CD4-positive, alpha-beta T cell treated with Interleukin-4 for 1 hour (primary cell): ENCODE measurements at places on chromosomes 5 and 9.

DNA sequence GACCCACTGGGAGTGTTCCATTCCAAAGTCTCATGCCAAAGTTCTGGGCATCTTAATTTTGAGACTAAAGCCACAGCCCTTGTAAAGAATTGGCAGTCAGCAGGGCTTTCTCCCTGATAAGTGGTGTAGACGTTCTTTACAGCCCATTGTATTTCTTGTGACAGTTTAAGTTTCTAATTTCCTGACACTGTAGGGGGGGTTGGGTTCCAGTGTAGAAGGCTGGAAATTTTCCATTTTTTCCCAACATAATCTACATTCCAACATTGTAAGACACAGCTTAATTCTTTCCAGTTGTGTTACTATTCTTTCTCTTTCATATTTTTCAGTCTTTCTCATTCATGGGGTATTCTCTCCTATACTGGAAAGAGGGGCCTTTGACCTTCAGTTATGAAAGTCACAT lies 121.1 kb downstream of the FBXL7 start:
- no peak for DNase-seq

DNA sequence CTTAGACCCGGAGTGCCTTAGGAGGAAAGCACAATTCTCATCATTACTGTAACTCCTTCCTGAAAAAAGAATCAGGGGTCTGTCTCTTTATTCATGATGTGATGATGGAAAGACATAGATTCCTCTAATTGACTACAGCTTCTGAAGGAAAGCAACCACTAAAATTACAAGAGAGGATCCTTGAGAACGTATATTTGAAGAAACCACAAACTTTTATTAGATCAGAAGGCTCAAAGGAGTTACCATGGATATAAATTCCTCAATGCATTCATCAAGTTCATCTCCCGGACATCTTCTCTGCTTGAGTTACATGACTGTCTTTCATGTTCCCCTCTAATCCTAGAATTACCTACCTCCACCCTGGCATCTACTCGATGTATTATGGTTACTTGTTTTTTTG lies 104.1 kb upstream of the PAPPA start:
- DNase-seq = no peak

DNA sequence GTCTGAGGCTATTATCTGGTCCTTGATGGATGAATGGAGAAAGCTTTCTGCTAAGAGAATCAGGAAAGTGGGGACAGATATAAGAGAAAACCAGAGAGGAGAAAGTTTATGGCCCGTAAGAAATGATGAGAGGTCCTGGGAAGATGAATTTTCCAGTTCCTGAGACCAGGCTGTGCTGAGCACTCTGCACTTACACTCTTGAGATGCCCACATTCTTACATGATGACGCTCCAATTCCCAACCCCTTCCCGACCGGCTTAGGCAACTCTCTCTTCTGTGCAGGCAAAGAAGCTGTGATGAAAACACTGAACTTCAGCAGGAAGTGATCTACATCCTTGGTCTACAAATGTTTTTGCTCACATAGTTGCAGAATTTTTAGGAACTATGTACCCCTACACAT lies 417.0 kb downstream of the ARHGEF28 start:
- no peak for DNase-seq

DNA sequence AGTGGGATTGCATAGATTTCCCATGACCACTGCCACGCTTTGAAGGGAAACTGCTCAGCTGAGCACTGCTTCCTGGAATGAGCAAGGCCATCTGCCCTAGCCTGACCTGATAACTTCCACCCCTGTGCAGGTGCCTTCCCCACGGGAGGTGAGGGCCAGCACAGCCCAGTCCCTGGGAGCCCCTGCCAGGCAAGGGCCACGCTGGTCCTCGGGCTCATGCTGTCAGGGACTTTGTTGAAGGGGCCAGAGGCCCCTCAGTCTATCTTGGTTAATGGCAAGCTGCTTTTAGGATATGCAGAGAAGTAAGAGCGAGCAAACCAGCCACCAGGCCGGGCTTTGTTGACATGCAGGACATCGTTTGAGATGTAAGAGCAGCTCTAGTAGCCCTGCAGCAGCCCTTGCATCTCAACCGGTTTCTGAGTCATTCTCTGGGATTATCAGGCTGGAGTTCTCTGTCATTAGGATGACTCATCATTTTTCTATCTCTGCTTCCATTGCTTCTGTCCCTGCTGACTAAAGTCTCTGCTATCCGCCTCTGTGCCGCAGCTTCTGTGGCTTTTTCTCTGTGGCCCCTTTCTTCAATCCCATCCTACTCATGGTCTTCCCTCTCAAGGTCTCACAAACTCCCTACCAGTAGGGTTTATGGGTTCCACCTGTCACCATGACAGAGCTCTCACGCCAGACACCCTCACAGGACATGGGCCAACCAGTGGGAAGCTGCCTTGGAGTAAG lies 30.6 kb upstream of the IQGAP2 start:
- no peak for DNase-seq

DNA sequence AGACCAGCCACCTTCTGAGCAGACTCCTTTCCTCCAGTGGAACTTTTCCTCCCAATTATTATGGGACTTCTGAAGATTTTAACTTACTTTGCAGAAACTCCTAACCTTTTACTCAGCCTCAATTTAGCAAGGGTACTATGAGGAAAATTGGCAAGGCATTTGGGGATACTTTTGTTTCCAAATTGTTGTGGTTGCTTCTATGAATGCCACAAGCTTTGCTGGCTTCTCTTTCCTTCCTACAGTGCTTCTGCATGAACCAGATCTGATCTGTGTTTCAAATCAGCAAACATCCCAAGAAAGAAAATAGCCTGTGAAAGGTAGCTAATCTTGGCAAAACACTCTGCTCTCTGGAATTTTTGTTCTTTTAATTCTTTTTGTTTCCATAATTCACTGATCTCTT lies 57.3 kb upstream of the TAF11L2 start:
- no peak for DNase-seq

- DNase-seq = no peak
Measured at GRCh38 chr5:9930156-9930555, 300.0 kb upstream of the TAS2R1 start.

DNA sequence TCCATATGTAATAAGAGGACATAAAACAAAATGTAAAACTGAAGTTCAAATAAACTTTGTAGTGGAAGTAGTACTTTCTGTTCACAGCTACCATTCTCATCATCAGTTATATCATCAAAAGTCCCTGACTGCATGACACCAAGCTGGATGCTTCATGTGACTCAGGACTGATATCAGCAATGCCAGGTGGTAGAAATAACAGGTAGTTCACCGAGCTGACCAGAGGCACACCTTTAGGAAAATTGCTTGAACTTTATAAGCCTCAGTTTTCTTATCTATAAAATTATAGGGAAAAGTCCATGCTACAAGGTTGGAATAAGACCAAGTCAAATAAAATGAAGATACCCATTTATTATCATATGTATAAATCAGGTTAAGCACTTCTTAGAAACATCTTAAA lies 124.9 kb upstream of the PTGER4 start:
- no peak for DNase-seq

DNA sequence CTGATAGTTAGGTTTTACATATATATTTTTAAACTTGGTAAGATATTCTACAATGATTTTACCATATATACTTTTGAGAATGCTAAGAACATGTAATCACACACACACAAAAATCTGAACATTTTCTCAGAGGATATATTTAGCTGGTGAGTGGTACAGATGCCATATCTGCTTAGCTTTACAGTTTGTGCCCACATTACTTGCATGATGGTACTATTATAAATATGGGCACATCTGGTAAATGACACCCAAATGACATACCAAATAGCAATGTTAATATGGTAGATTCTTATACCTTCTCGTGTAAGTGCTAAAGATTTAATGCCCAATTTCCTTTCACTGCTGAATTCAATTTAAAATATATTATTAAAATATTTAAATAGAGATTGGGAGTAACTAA lies 56.6 kb downstream of the LSM11 start:
- no peak for DNase-seq

DNA sequence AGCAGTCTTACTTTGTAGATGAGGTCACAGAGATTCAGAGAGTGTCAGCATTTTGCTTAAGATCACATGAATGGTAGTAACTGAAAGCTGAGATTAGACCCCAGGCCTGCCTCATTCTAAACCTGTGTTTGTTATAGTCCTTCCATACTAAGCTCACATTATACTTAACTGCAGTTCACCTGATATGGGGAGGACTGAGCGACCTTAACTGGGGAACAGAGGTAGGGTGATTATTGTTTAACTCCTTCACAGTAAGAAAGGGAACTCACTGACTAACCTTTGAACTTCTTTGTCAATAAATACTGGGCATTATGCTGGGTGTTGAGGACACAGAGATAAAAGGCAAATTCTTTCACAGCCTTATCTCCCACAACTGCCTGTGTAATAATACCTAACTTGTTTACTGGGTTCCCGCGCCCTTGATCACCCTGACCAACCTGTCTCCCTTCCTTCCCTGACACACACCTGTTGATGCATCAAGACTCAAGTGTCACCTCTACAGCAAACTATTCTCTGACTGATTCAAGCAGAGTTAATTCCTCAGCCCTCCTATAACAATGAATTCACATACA lies 27.2 kb downstream of the DEPDC1B start:
- no peak for DNase-seq

- DNase-seq = no peak
Measured at GRCh38 chr9:7691909-7692308, 107.7 kb downstream of the DMAC1 start.

DNA sequence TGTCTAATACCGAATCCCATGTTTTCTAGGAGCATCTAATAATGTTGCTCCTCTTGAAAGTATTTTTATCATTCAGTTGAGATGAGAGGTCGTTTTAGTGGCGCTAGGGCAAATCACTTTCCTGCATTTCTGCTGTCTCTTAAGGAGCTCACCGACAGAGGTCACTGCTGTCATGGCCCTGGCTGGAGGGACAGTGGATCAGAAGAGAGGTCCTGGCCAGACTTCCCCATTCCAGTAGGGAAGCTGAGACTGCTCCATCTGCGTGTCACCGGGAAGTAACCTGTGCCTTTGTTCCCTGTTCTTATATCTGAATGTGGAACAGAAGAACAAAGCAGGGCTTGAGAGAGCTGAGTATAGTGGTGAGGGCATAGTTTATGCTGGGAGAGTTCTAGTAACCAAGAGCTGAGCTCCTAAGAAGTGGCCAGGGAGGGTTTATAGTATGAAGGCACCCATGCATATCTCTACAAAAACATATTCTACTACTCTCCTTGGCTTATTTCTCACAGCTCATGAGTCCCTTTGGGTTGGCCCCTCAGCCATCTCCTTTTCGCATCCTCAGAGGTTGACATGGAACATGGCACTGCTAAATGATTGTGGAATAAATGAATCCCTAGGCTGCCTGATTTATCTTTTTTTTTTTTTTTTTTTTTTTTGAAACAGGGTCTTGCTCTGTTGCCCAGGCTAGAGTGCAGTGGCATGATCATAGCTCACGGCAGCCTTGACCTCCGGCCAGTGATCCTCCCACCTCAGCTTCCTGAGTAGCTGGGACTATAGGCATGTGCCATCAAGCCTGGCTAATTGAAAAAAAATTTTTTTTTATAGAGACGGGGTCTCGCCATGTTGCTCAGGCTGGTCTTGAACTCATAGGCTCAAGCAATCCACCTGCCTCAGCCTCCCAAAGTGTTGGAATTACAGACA lies 27.2 kb downstream of the ATP6V0E1 start:
- no peak for DNase-seq

DNA sequence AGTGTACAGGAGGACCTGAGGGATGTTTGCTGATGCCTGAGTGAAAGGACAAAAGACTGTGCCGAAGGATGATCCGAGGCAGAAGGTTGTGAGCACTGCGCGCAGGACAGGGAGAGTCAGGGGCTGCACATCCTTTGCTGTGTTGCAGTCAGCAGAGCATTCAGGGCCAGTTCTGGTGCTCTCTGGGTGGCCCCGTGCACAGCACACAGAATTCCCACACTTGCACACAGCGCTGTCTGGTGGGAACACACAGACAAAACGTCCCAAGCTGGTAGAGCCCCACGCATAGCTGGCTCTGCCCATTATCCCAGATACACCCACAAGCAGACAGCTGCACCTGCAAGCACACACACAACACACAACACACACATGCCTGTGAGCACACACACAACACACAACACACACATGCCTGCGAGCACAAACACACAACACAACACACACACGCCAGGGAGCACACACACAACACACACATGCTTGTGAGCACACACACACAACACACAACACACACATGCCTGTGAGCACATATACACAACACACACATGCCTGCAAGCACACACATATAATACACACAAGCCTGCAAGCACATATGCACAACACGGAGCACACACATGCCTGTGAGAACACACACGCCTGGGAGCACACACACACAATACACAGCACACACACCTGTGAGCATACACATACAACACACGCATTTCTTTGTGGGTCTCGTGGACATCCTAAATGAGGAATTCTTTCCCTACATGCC lies 74.4 kb downstream of the FGF18 start:
- DNase-seq = no peak

DNA sequence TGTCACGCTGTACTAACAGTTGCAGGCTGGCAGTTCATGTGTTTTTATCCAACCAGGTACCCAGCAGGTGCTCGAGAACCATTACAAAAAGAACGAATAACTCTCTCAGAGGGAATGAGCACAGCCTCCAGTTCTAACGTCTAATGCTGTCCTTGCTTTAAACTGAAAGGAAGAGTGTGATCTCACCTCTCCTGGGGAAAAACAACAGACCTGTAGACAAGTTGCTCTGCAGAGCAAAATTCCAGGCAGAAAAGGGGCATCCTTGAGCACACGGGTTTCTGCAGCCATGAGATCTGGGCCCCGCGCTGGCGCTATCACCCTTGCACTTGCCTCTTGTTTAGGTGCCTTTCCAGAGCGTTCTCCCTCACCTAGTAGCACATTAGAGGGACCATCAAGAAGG lies 92.5 kb upstream of the DNAH5 start:
- DNase-seq = no peak

- DNase-seq = no peak
Measured at GRCh38 chr5:159764283-159765134, 151.8 kb upstream of the ADRA1B start.

- no peak for DNase-seq
Measured at GRCh38 chr5:174325431-174325830, 279.9 kb downstream of the NSG2 start.

GRCh38 chr9:23823269-23823668 lies 2.8 kb downstream of the ELAVL2 start:
- no peak for DNase-seq
